NCI-H2029 (cell line): ENCODE measurements at places on chromosomes 6 and 20.

DNA sequence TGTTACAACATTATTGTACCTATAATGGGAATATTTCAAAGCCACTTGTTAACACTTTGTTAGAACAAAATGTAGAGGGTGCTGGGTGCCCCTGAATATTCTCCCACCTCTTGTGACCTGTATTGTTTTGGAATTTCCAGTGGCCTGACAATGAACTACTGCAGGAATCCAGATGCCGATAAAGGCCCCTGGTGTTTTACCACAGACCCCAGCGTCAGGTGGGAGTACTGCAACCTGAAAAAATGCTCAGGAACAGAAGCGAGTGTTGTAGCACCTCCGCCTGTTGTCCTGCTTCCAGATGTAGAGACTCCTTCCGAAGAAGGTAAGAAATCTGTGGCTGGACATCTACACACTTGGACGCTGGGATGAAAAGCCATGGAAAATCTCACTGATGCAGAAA is 28.9 kb downstream of the PLG start:
- DNase-seq: no peak

GRCh38 chr20:10928841-10929421 is 255.1 kb upstream of the JAG1 start:
- no peak for DNase-seq

GRCh38 chr6:137729866-137730629 is 137.0 kb upstream of the TNFAIP3 start:
- DNase-seq: no peak

GRCh38 chr6:34627296-34627695 is 69.3 kb downstream of the ILRUN start:
- no peak for DNase-seq

- DNase-seq: no peak
Measured at GRCh38 chr6:73121421-73121993, 103.8 kb downstream of the KHDC1L start.

DNA sequence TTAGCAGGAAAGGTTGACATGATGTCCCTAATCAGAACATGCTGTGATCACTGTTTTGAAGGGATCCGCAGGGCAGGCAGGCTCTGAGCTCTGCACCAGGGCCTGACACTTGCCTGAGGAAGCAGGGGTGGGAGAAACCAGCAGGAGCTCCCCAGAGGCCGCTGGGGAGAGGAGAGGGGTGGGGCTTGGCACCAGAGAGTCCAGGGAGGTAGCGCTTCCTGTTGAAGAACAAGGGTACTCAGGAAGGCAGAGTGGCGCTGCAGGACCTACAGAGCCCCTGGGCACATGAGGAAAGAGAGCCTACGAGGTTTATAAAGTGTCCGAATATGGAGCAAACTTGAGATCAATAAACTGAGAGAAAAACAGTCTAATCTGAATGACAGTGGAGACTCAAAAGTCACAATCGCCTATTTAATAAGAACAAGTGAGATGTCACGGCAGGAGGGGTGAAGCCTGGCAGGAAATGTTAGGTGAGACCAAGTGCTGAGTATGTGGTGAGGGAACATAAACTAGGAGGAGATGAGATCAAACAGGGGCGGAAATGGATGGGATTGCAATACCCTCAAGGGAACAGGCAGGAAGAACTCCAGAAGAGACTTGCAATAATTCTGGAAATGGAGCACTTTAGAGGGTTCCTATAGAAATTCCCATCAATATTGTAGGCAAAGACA is 5.8 kb upstream of the TBXT start:
- peak; percentile 61 for DNase-seq

DNA sequence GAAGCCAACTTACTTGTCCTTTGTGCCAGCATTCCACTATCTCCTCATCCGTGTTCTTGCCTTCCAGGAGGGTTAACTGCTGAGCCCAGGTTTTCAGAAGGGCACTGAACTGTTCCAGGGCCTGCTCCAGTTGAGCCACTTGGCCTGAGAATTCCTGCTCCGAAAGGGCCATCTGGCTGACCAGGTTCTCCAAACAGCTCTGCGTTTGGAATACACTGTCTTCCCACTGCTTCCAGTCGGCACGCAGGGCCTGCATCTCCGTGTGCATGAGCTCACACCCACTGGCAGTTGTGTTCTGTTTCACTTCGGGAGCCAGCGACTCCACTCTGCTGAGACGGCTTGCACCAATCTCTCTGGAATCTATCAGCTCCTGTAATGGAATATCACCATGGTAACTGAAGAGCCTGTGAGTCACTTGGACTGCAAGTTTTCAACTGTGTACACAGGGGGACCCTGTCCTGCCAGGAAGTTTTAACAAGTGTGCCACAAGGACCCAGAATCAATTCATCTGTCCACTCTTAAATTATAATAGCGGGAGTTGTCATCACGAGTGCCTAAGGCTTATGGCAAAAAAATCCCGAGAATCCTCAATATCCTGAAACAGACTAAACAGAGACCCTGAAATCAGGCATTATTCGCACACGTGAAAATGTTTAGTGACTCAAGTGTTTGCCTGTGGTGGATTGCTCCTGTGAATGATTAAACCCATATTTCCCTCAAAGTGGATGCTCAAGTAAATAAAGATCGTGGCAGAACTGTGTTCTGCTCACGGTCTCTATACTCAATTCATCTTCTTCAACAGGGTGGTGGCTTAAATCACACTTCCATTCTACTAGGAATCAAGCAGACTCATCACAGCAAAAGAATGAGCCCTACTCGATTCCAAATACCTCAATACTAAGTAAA is 255.9 kb downstream of the SYNE1 start:
- DNase-seq: no peak

- DNase-seq: no peak
Measured at GRCh38 chr6:166005401-166005943, 162.2 kb downstream of the TBXT start.

- no peak for DNase-seq
Measured at GRCh38 chr6:119142041-119142440, 63.6 kb upstream of the FAM184A start.
